Inflammatory macrophage treated with lipopolysaccharide for 1 hour (primary cell): ENCODE measurements at places on chromosomes 5 and 9.
A peak's percentile ranks its signal among the peaks of the same experiment; 100 is the strongest.

DNA sequence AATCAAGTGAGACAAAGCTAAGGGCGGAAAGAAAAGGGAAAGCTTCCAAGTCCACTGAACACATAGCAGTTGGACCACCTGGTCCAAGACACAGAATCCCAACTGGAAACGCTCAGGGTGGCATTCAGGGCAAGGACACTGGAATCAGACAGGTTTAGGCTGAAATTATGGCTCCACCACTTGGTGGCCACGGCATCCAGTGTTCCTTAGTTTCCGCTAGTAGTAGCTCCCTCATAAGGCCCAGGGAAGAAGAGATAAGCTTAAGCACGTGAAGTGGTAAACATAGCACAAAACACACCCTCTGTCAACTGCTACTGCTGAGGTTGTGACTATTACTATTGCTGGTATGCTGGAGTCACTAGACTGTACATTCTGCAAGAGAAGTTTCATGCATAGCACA is 209.4 kb downstream of the GLIS3 start:
- DNase-seq, result no peak

GRCh38 chr5:82586661-82587310 is 308.6 kb upstream of the RPS23 start:
- DNase-seq, result no peak

DNA sequence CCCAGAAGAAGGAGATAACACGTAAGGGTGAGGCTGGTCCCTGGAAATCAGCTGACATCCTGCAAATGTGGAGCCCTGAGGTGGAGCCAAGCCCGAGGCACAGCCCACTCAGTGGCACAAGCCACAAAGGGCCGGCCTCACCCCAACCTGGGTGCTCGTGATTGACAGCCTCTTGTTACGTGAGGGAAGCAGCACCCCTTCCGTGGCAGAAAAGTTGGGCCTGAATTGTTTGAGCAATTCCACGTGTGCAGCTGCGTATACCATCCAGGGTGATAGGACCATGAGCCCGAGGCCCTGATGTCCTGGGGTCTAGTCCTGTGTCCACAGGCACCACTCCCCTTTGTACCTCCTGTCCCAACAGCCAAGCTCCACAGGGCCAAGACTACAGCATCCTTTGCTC is 4.8 kb downstream of the ORM2 start:
- no peak for DNase-seq

GRCh38 chr5:149810856-149811255 is 80.7 kb downstream of the PPARGC1B start:
- peak; percentile 97 for DNase-seq

GRCh38 chr5:151571270-151572173 is 19.6 kb downstream of the FAT2 start:
- no peak for DNase-seq

- no peak for DNase-seq
These were observed 459.4 kb downstream of the ANXA1 start for GRCh38 chr9:73611032-73611431.

DNA sequence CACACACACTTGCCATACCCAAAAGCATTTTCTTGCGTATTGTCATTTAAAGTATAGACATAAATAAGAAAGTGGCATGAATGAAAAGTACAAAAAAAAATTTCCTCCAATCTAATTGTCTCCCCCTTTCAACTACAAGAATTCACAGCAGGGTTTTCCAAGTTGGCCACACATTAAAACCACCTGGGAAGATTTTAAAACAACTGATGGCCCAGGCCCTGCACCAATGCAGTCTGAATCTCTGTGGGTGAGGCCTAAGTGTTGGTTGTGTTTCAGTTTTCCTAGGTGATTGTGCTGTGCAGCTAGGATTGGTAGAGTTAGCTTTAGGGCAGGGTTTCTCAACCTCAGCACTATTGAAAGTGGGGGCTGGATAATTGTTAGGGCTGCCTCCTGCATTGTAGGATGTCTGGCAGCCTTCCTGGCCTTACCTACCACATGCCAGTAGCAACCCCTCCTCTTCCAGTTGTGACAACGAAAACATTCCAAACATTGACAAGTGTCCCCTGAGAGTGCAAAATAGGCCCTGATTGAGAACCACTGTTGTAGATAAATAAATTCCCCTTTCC is 337.1 kb downstream of the KIAA0825 start:
- no peak for DNase-seq

- DNase-seq, result no peak
These were observed 7.8 kb downstream of the PDE8B start for GRCh38 chr5:77218263-77218662.

DNA sequence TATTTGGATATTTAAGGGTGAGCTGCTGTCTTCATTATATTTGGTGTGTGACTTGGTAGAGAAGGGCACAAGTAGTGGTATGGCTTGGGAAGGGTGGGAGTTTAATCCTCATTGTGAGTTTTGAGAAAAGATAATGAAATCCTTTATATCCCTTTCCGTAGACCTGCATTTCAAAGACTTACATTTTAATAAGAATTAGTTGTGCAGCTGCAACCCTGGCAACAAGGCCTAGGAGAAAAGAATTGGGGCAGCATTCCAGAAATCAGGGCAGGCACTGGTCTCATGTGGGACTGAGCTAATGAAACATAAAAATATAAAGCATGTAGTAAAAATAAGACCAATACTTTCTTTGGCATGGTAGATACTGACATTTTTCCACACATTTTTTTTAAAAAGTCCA is 60.5 kb downstream of the CDC42SE2 start:
- DNase-seq, result no peak

- no peak for DNase-seq
These were observed 150.2 kb upstream of the KLF9 start for GRCh38 chr9:70564468-70565335.
